H7 (cell line): ENCODE measurements at places on chromosomes 2 and 18. TPM values are rescaled to one million over a fixed set of nuclear protein-coding genes. Genes with fewer than 3 reads are reported as not detected.

KLHL14 gene
- total RNA-seq, result 2.5 and 7.4 TPM in 2 replicates

TANC1 gene
- 7.0 and 8.4 TPM in 2 replicates for total RNA-seq

DNA sequence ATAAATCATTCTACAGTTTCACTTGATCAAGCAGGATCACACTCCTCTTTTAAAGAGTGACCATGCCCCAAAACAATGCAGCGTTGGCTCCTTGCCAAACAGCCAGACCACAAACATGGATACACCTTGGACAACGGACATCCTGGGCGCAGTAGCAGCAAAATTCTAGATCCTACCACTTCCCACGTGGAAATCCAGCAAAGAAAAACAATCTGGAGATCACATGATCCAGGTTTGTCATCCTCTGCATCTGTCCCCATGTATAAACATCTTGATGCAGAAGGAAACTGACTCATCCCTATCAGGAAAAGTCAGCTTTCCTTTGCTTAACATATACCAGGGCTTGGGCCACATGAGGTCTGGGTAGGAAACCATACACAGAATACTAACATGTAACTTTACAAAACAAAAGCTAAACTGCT is 53.1 kb downstream of the ZNF521 start:
- DNase-seq, result no peak

GRCh38 chr2:235545339-235546150 is 51.7 kb downstream of the AGAP1 start:
- no peak for DNase-seq

IL36B gene
- total RNA-seq, result not detected in 2 replicates
